GM19239 (cell line): ENCODE measurements at places on chromosomes 4 and X.

DNA sequence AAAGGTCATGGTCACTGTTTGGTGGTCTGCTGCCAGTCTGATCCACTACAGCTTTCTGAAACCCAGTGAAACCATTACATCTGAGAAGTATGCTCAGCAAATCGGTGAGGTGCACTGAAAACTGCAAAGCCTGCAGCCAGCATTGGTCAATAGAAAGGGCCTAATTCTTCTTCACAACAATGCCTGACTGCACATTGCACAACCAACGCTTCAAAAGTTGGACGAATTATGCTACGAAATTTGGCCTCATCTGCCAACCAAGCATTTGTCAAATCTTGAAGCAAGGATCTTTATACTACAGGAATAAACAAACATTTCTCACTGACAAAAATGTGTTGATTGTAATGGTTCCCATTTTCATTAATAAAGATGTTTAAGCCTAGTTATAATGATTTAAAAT is 90.4 kb downstream of the EIF4E start:
- no peak for DNase-seq

GRCh38 chrX:45845142-45845541 is 644.5 kb upstream of the DIPK2B start:
- no peak for DNase-seq

DNA sequence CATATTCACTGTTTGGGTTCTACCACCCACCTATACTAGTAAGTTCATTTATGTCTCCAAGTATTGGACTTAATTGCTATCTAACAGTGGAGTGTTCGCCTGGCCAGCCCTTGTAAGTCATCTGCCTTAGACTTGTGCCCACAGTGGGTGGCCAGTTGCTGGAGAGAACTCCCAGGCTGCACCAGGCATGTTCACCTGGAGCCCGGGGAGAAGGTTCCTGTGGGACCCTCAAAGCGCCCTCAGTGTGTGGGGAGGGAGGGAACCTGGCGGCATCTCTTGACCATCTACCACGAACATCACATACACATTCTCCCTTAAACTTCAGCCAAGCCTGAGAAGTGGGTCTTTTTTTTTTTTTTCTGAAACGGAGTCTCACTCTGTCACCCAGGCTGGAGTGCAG is 138.1 kb downstream of the CPZ start:
- DNase-seq: no peak

- peak; percentile 9 for DNase-seq
Observed at GRCh38 chr4:130233377-130234047, 1137.6 kb downstream of the C4orf33 start.

- no peak for DNase-seq
Observed at GRCh38 chr4:80803337-80803736, 227.2 kb upstream of the BMP3 start.

DNA sequence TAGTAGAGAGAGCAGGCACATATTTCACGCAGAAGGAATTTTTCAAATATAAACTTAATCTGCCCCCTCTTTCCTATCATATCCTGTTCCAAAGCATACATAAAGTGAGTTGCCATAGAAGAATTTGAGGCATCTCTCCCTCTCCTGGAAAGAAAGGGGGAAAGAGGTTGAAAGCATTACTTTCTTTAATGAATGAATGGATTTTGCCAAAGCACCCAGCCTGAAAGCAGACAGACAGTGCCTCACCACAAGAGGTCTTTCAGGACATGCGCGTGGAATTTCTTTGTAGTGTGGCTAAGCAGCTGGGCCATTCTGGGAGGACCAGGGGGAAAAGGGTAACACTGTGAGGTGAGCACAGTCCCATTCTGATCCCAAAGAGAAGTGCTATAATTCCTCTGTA is 651.4 kb downstream of the IQCM start:
- DNase-seq: no peak

DNA sequence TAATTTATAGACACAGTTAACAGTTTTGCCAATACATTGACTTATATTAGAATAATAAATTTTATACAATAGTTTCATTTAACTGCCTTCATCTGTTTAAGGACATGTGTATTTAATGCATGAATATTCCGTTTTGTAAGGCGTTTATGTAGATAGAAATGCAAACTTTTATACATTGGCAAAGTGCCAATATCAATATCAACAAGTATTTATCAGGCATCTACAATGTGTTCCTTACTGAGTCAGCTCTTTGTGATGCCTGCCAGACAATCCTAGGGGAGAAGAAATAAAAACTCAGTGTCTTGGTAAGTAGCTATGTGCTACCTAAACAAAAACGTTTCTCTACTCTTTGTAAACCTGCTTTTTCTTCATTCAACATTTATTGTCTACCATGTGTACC is 1142.2 kb downstream of the C4orf33 start:
- no peak for DNase-seq
